ENCODE measurements at places on chromosomes 13 and 19. TPM values are rescaled to one million over a fixed set of nuclear protein-coding genes. Genes with fewer than 3 reads are reported as not detected.

CBARP gene
- 0.33 TPM for total RNA-seq

DNA sequence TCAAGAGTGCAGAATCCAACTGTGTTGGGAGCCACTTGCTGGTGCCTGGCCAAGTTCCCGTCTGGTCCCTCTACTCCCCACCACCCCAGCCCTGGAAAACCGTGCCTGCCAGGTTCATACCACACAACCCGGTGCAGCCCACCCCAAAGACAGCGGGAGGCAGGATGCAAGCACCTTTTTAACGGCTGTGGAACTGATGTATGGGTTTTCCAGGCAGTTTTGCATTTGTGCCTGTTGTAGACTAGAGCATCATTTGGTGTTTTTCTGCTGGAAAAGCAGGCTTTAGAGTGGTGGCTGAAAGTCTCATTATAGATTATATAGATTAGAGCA is 13.5 kb downstream of the TFDP1 start:
- no peak for DNase-seq

- DNase-seq = no peak
Observed at GRCh38 chr19:38705197-38706019, 38.9 kb downstream of the CAPN12 start.

DNA sequence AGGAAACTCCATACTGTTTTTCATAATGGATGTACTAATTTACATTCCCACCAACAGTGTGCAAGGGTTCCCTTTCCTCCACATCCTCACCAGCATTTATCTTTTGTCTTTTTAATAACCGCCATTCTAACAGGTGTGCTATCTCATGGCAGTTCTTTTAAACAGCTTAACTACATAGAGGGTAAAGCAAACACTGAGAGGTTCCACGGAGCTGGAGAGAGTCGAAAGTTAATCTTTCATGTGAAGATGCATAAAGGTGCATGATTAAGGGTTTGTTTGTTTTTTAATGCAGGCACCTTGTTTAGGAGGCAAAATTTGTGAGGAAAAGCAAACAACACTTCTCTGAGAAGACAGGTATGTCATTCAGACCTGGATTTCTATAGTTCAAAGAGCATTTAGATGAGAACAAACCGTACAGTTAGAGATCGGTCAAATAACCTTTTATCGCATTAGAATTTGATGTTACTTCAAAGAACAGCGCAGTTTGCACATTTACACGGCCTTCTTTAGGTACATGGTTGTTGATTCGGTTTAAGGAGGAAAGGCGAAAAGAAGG is 193.9 kb downstream of the RBM26 start:
- no peak for DNase-seq

DNA sequence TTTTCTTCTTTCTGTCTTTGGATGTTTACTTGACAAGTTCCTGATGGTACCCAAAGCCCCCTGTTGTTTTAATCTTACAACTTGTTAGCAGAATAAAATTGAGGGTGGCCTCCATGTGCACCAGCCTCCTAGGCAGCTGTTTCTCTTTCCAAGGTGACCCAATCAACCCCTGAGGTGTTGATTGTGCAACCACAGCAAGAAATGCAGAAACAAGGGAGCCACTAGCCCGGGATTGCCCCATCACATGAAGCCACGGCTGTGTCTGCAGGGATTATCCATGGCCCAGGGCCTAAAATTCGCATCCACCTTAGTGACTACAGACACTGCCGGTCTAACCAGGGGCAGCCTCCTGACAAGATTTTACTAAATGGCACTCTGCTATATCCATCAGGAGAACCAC is 14.4 kb downstream of the CEACAM4 start:
- DNase-seq = no peak

DNA sequence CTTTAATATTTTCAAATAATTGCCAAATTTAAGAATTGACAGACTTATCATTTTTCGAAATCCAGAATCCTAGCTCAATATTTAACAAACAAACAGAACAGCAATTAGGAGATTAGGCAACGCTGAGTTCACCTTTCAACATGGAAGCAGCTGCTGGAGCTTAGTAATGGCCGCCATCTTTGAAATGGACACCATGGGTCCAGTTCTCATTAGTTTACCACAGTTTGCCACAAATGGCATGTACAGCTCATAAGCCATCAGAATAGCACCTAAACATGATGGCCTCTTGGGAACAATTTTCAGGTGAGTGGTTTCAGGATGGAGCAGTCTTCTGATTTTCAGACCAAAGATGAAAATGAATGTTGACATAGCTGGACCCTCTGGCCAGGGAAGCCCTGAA is 313.6 kb upstream of the OBI1 start:
- no peak for DNase-seq

DNA sequence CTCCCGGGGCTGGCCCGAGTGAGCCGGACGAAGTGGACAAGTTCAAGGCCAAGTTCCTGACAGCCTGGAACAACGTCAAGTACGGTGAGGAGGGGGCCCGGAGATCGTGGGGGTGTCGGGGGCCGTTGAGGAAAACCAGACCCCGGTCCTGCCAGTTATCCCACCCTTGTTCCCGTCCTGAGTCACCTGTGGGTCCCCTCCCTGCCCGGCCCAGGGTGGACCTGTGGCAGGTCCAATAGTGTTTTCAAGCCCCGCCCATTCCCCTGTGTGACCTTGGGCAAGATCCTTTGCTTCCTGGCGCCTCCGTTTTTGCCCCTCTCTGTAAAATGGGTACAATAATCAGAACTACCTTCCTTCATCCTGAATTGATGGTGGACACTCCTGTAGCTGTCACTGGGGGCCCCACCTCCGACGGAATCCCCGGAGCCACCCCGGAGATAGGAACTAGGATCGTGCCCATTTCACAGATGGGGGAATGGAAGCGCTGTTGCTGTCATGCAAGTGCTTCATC is 593 bp downstream of the ATG4D start:
- peak; percentile 74 for DNase-seq

- no peak for DNase-seq
Observed at GRCh38 chr19:19260417-19261214, 12.5 kb downstream of the TM6SF2 start.

DNA sequence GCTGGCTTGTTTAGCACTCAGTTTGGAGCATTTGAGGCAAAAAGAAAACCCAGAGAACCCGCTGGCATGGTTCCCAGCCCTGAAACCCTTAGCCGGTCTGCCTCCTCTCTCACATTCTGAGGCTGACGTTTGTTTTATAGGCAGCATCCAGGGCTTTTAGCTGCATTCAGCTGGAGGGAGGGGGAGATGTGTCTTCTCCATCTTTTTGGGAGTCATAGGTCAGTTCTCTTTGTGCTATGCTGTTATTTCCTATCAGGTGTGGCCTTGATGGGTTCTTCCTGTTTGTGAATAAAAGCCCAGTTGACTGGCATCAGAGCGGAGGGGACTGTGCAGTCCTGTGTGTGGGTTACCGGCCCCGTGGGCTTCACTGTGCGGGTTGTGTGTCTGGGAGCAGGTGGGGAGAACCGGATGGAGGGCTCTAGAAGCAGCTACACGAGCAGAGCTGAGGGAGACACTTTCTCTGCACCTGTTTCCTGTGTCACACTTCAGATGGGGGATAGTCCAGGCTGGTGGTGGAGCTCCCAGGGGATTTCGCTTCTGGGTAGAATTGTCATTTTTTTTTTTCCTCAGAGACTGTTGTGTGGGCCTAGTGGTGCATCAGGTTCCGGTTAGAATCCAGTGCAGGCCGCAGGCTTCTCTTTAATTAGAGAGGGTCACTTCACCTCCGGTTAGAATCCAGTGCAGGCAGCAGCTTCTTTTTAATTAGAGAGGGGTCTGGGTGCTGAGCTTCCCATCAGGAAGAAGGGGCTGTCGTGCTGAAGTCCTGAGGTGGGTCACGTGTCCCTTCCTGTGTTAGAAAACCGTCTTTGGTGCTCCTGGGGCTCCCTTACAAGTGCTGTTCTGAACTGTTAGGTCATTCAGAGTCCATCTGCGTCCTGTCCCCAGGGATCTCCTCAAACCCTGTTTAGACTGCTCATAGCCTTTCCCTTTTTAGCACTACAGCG is 69.6 kb downstream of the ARHGEF7 start:
- DNase-seq = no peak

- DNase-seq = no peak
Observed at GRCh38 chr19:38045554-38046253, 138.7 kb downstream of the SIPA1L3 start.

DNA sequence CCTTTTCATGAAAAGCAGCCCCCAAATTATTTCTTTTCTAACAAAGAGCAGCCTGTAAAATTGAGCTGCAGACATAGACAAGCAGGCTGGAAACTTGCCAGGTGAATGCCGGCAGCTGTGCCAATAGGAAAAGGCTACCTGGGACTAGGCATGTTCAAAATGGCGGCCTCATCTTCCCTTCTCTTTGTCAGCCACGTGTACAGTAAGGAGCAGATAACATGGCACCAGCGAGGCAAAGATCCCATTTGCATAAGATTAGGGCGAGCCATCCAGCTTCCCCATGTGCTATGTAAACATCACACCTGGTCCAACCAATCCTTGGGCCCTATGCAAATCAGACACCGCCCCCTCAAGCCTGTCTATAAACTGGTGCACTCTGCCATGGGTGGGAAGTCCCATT is 31.2 kb upstream of the CACNA1A start:
- DNase-seq = no peak

Measured in body of pancreas (tissue), 4 donors.